Dorsolateral prefrontal cortex (tissue), 122 donors: ENCODE measurements at places on chromosomes 4 and X. TPM values are rescaled to one million over a fixed set of nuclear protein-coding genes. Genes with fewer than 3 reads are reported as not detected.

Gene RHOXF2B
- total RNA-seq = not detected

Gene SPANXN4
- not detected for total RNA-seq

Gene TSPYL2
- 191 TPM for total RNA-seq

Gene IGBP1
- total RNA-seq = 38.3 TPM

Gene GIMD1
- total RNA-seq = not detected

Gene CLDN34
- 0.81 TPM for total RNA-seq

Gene SLC16A2
- 11.8 TPM for total RNA-seq

Gene TEX28
- total RNA-seq = not detected

Gene ZFP42
- total RNA-seq = not detected

Gene RHOH
- 1.5 TPM for total RNA-seq

Gene PHKA2
- total RNA-seq = 42.1 TPM

Gene OR13H1
- not detected for total RNA-seq

Gene MAP3K15
- 0.22 TPM for total RNA-seq

Gene NPY1R
- 36.2 TPM for total RNA-seq

Gene SUPT20HL2
- total RNA-seq = not detected

Gene SPANXD
- not detected for total RNA-seq

Gene NFKB1
- 28.2 TPM for total RNA-seq

Gene GABRG1
- 21.6 TPM for total RNA-seq

Gene PARM1
- total RNA-seq = 56.8 TPM

Gene PAGE1
- not detected for total RNA-seq

Gene CSAG1
- 1.1 TPM for total RNA-seq

Gene SLC9B1
- 7.5 TPM for total RNA-seq

Gene SPIN2A
- total RNA-seq = 1.7 TPM

Gene GJB1
- 38.6 TPM for total RNA-seq

Gene GPRASP1
- 168 TPM for total RNA-seq

Gene PIN4
- total RNA-seq = 13.6 TPM

Gene C4orf36
- total RNA-seq = 1.3 TPM

Gene TIMP1
- 18.1 TPM for total RNA-seq

Gene NDP
- 26.2 TPM for total RNA-seq

Gene POLR2B
- 81.6 TPM for total RNA-seq

Gene OFD1
- 35.0 TPM for total RNA-seq

Gene CDX4
- not detected for total RNA-seq

Gene MMRN1
- 4.2 TPM for total RNA-seq

Gene BEND2
- total RNA-seq = not detected

Gene SPACA5
- total RNA-seq = not detected

Gene GSX2
- total RNA-seq = not detected

Gene SSX2B
- total RNA-seq = not detected

Gene GAGE13
- not detected for total RNA-seq

Gene ACE2
- not detected for total RNA-seq

Gene CT47B1
- not detected for total RNA-seq

Gene ZFP92
- 4.1 TPM for total RNA-seq

Gene CNKSR2
- total RNA-seq = 187 TPM

Gene TEX11
- not detected for total RNA-seq

Gene CXorf49
- not detected for total RNA-seq

Gene NELFA
- 33.7 TPM for total RNA-seq

Gene MAP7D2
- total RNA-seq = 48.5 TPM

Gene PAK3
- total RNA-seq = 92.5 TPM

Gene HSD17B13
- total RNA-seq = 0.63 TPM

Gene TRIM60
- total RNA-seq = not detected

Gene PDLIM3
- total RNA-seq = 10.4 TPM

Gene PPBP
- total RNA-seq = not detected

Gene TFE3
- 67.0 TPM for total RNA-seq

Gene GABRQ
- total RNA-seq = 1.2 TPM

Gene TECRL
- total RNA-seq = not detected

Gene CT45A3
- not detected for total RNA-seq

Gene SRPX
- total RNA-seq = 3.8 TPM
